ENCODE measurements at places on chromosomes 6 and 20.

DNA sequence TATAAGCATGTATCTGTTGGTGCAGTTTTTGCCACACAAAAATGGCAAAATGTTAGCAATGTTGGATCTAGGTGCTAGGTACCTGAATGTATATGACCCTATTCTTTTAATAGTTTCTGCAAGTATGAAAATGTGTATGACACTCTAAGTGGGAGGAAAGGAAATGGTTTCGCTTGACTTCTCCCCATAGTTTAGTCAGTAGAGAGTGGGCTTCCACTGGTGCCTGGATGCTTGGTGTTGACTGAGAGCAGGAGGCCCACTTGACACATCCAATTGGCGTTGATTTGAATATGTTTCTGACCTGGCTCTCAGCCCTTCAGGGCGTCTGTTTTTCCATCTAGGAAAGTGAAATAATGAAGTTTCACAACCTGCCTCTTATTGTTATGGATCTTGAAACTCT, 41.8 kb upstream of the GABRR1 start:
- peak; percentile 18 for DNase-seq

GRCh38 chr20:208942-209566, 18.0 kb upstream of the DEFB129 start:
- DNase-seq: peak; percentile 55

DNA sequence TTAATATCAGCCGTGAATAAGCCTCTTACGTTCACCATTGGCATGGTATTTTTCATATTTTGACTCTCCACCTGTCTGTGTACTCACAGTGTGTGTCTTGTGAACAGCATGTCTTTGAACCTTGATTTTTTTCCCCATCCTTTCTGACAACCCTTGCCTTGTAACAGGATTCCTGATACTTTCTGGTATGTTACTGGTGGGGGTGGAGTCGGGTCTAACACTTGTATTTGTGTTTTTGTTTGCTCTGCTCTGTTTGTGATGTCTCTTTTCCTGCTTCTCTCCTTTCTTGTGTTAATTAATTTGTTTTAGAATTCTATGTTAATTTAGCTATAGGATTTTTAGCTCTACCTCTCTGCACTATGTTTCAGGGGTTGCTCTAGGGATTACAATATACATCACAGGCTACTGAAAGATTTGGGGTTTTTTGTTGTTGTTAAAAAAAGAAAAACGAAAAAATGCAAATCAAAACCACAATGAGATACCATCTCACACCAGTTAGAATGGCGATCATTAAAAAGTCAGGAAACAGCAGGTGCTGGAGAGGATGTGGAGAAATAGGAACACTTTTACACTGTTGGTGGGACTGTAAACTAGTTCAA, 245.1 kb downstream of the CDH4 start:
- no peak for DNase-seq

GRCh38 chr6:157145656-157146285, 177.5 kb downstream of the TMEM242 start:
- DNase-seq: no peak

- no peak for DNase-seq
These were observed 16.1 kb upstream of the STK38 start for GRCh38 chr6:36563237-36563927.

DNA sequence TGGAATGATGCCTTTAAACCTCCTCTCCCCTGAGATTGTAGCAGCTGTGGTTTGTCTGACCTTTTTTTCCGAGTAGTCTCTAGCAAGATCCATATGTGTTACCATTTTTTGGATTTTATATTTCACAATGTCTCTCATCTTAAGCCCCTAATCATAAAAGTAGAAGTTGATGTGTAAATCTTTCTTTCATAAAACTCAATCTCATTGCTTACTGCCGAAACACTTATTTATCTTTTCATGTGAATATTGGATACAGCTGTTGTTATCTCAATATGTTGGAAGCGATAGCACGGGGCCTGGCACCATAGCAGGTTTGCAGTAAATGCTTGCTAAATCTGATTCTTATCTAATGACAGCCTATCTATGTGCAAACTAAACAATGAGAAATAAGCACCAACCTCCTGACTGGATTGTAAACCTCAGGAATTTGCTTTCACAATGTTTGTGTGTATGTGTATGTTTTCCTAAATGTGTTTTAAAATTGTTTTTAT, 14.2 kb downstream of the SMPDL3A start:
- no peak for DNase-seq
